ENCODE measurements at places on chromosomes 5 and 9.
A peak's percentile ranks its signal among the peaks of the same experiment; 100 is the strongest.

DNA sequence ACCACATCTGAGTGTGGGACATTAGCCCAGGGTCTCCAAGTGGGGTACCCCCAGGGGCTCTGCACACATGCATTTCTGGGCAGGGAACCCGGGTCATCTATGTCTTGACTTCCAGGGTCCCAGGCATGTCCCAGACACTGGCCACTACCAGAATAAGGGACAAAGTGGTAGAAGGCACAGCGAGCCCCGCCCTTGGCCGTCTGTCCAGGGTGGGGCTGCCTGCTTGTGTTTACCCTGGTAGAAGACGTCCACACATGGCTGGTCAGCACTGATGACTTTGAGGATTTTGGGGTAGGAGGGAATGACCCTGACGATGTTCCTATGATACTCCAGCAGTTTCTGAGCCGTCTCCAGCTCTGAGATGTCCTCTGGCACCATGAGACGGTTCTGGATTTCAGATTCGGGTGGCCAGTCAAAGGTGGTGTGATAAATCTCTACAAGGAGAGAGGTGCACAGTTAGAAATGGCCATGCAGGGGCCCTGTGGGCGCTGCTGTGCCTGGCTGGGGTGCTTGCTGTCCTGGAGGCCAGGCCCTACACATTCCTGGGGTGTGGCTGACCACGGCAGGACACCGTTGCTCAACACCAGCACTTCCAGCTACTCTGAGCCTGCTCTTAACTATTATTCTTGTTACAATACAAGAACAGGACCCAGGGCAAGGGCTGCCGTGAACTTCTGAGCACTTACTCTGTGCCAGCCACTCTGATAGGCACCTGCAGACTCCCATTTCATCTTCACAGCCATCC, 51.3 kb downstream of the AK8 start:
- no peak for DNase-seq

DNA sequence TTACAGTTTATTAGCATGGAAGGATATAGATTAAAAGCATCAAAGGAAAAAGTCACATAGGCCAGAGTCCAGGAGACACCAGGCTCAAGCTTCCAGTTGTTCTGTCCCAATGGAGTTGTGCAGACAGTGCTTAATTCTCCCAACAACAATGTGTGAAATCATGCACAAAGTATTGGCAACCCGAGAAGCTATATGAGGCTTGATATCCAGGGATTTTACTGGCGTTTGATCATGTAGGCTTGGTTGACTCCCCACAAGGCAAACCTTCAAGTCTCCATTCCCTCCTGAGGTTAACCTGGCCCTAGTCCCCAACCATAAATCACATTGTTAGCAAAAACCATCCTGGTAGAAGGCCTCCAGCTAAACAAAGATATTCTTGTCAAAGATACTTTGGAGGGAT, 141.5 kb downstream of the ADAMTS19 start:
- DNase-seq, result no peak

DNA sequence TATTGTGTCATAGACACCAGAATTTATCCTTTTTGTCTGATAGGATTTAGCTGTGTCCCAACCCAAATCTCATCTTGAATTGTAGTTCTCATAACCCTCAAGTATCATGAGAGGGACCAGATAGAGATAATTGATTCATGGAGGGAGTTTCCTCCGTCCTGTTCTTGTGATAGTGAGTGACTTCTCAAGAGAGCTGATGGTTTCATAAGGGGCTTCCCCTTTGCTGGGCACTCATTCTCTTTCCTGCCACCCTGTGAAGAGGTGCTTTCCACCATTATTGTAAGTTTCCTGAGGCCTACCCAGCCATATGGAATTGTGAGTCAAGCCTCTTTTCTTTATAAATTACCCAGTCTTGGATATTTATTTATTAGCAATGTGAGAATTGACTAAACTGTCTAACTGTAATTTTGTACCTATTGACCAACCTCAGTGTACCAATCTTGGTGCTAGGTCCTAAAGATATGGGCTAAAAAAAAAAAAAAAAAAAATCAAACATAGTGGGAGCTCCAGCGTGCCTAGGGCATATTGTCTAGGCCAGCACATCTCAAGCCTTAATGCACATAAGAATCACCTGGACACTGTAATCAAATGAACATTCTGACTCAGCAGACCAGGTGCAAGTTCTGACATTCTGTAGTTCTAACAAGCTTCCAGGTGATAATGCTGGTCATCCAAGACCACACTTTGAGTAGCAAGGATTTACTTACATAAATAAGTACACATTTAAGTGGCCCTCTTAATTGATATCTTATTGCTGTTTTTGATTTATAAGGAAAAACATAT, 30.5 kb downstream of the ST8SIA4 start:
- DNase-seq, result peak; percentile 59

- DNase-seq, result no peak
These were observed 53.0 kb downstream of the PSD2 start for GRCh38 chr5:139848508-139849100.

DNA sequence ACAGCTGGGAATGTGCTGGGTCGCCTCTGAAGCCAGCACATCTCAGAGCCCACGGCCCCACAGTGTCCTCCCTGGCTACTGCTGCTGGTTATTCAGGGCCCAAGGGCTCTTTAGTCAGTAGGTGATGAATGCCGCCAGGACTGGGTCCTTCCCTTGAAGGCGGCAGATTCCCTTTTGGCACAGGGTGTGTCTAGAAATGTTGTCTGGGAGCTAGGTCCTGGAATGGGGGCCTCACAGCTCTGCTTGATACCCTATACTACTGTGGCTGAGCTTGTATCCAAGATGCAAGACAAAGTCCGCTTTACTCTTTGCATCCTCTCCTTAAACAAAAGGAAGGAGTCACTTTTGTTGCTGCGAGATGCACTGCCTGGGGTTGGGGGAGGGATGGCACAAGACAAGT, 33.1 kb downstream of the MEGF9 start:
- DNase-seq, result no peak

DNA sequence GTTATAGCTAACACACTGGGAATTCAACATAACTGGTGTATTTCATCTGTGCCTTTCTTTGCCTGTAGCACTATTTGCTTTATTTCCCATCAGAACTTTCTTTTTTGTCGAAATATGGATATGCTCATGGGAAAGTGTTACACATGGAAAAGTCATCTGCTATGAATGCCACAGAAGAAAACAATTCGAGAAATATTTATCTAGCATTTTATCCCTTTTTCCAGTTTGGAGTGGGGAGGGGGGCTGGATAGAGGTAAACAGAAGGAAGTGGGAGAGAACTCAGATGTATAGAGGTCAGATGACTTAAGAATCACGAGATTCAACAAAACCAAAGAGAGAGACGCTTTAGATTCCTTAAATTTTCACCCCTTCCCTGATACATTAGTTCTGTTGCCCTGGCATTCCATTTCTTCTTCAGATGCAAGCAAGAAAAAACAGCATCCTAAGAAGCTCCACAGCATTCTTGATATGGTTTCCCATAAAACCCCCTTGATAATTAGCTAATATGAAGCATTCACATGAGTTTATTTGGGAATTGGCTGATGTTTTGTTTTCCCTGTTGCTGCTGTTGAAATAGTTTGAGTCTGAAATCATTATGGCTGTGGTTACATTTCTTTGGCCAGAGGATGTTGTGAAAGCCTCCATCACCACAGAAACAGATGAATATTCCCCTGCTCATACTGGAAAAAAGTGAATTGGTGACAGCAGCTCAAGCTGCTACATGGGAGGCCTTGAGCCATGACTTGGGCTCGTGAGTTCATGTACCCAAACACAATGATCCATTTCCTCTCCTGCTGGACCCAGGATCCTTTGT, 335.8 kb upstream of the DAB2 start:
- DNase-seq, result no peak

GRCh38 chr9:119137479-119137878, 231.8 kb downstream of the BRINP1 start:
- no peak for DNase-seq

GRCh38 chr9:115944166-115944948, 209.2 kb upstream of the PAPPA start:
- no peak for DNase-seq

GRCh38 chr5:5512543-5512942, 90.1 kb downstream of the ICE1 start:
- no peak for DNase-seq

Measured in T-helper 2 cell treated with Interferon-gamma antibody and Interleukin-4, amounts not matched to agents 5 μg/mL and 100 μg/mL, for 36 hours (primary cell).